ENCODE measurements at places on chromosomes 1 and 21. TPM values are rescaled to one million over a fixed set of nuclear protein-coding genes. Genes with fewer than 3 reads are reported as not detected.

- no peak for DNase-seq
These were observed 75.0 kb downstream of the EPS15 start for GRCh38 chr1:51444096-51444495.

The GSTM3 gene
- 3.0 TPM for total RNA-seq

GRCh38 chr1:9119745-9120144 is 9.2 kb downstream of the GPR157 start:
- DNase-seq = no peak

DNA sequence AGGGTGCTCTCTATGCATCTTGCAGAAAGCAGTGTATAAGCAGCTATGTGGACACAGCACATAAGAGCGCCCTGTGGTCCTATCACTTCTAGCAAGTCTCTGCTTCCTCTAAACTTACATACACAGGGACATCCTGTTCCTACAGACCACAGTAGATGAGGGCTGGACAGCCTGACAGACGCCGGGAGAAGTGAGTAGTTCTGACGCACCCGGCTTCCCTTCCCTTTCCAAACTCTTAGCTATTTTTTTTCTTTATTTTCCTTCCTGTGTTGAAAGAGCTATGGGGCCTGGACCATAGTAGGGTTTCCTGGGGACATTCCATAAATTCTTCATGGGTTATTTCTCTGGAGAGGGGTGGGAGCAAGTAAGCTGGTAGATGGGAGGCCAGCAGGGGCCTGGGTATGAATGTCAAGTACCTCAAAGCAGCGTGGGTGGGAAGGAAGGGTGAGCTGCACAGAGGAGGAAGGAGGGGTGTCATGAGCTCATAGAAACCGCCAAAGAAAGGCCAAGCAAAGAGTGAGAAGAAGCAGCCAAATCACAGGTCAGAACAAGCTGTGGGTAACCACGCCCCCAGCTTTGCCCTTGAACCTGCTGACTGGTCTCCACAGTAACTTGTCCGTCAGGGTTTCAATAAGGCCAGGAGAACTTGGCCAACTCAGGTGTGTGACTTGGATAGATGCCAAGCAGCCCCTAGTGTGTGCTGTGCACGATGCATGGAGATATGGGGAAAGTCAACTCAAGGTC is 36.6 kb downstream of the PLXNA2 start:
- DNase-seq = no peak

GRCh38 chr1:208187499-208188041 is 56.6 kb downstream of the PLXNA2 start:
- DNase-seq = no peak

- no peak for DNase-seq
These were observed 8.2 kb downstream of the UQCRHL start for GRCh38 chr1:15799004-15799867.

DNA sequence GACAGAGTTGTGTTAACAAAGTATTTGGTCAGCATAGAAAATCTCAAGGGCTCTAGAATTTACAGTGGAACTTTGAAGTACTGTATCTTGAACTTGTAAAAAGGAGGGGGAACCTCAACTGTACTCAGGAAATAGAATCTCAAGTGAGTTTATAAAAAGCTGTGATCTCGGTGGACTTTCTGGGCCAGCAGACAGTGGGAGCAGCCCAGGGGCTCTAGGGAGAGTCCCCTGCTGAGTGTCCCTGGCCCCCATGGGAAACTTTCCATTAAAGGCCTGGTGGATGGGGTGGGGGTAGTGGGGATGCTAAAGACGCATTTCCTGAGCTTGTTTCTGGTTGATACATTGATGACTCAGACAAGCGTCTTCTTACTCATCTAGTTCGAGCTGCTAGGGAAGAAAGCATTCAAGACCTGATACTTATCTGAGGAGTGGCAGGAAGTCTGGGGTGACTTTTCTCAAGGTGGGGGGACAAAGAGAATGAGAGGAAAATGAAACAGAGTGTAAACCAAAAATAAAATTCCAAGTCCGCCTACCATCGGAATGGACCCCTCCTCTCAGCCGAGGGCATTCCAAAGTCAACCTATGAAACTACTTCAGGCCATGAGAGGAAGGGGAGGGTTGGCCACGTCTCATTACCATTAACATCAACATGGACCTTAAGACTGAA is 65.5 kb downstream of the NID1 start:
- DNase-seq = peak; percentile 42

GRCh38 chr1:206793620-206794019 is 21.3 kb upstream of the IL10 start:
- DNase-seq = no peak

- DNase-seq = no peak
These were observed 12.8 kb downstream of the BCAN start for GRCh38 chr1:156654700-156655099.

DNA sequence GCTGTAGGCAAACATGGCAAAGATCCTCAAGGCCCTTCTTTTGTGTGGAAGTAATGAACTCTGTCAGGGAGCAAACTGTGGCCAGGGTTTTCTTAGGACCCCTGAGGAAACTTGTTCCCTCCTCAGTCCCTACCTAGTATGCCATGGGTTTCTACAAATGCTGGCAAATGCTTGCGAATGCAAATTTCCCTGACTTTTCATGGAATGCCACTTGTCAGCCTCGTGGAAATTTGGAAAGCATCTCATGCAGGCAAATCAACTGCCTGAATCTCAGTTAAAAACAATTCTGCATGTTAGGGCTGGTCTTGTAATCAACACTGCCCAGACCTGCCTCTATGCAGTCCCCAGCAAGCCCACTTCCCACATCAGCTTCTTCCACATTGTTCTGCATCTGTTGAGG is 334.9 kb upstream of the AJAP1 start:
- DNase-seq = no peak

The ATP5PF gene
- 36.4 TPM for total RNA-seq

- no peak for DNase-seq
These were observed 187.3 kb downstream of the AK5 start for GRCh38 chr1:77468949-77469710.

The NEK2 gene
- total RNA-seq = 0.99 TPM

The JAM2 gene
- total RNA-seq = not detected

The AMY1C gene
- not detected for total RNA-seq

- DNase-seq = no peak
These were observed 21.2 kb upstream of the NUF2 start for GRCh38 chr1:163300568-163300967.

The PLPP3 gene
- 0.11 TPM for total RNA-seq

The CFAP141 gene
- total RNA-seq = not detected

The EDARADD gene
- 2.0 TPM for total RNA-seq

GRCh38 chr1:244254467-244254866 is 197.2 kb downstream of the ADSS2 start:
- no peak for DNase-seq

The LCE2B gene
- total RNA-seq = not detected

- no peak for DNase-seq
These were observed 19.6 kb downstream of the ABCB10 start for GRCh38 chr1:229538945-229539344.

- DNase-seq = no peak
These were observed 221.9 kb downstream of the CTH start for GRCh38 chr1:70633004-70633403.

The MSH4 gene
- total RNA-seq = 0.52 TPM

GRCh38 chr1:229035054-229035747 is 235.7 kb upstream of the RAB4A start:
- no peak for DNase-seq

GRCh38 chr1:59013276-59013927 is 229.6 kb upstream of the JUN start:
- no peak for DNase-seq

GRCh38 chr1:204278958-204279357 is 65.2 kb upstream of the GOLT1A start:
- DNase-seq = no peak

The PPFIA4 gene
- 0.33 TPM for total RNA-seq

The ASCL5 gene
- total RNA-seq = not detected

Measured in natural killer cell (primary cell).